RPMI8226 (cell line): ENCODE measurements at places on chromosomes 12 and 14.
A peak's percentile ranks its signal among the peaks of the same experiment; 100 is the strongest.

GRCh38 chr14:60197629-60198303, 32.6 kb upstream of the DHRS7 start:
- no peak for DNase-seq

- DNase-seq, result no peak
Observed at GRCh38 chr12:685388-685787, 22.1 kb upstream of the NINJ2 start.

DNA sequence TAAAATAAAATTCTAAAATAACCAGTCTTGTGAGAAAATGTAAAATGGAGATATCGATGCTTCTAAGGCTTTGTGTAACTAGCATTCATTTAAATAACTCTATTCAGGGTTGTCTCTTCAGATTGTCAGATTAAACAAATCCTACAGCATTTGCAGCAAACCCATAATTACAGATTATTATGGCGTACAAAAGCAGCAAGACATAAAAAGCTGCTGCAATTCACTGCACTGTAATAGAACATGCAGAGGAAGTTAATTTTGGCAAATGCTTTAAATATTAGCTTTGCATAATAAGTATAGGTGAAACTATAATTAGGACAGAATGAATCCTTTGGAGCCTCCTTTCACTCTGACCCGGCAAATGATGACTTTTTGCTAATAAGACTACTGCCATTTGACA, 98.3 kb downstream of the INSM2 start:
- no peak for DNase-seq

GRCh38 chr14:91729756-91730155, 2.1 kb downstream of the CATSPERB start:
- DNase-seq, result no peak

GRCh38 chr14:55705651-55706364, 125.8 kb downstream of the KTN1 start:
- peak; percentile 69 for DNase-seq

DNA sequence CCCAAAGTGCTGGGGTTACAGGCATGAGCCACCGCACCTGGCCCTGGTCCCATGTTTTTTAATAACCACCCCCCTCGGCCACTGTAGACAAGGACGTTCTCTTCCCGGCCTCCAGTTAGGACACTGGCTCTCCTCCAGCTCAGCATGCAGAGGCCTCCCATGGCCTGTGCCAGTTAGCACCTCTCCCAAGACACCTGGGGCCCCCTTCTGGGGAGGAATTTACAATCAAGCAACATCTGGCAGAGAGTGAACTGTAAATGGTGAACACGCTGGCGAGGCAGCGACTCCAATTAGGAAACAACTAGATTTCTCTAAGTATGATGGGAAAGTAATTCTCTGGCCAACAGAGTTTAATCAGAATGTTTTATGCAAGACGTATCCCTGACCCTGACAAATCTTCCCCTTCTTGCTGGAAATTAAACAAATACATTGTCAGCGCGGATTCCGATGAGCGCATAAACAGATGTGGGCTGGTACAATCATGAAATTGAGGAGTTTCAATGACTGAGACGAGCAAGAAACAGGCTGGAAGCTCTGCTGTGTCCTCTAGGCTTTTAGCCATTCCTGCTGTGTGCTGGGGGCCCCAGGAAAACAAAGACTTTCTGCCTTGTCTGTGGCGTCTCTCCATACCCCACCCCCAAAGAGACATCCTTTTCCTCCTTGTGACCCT, 61.7 kb upstream of the DLK1 start:
- no peak for DNase-seq

- DNase-seq, result no peak
Observed at GRCh38 chr14:97840159-97840558, 1043.0 kb downstream of the VRK1 start.

DNA sequence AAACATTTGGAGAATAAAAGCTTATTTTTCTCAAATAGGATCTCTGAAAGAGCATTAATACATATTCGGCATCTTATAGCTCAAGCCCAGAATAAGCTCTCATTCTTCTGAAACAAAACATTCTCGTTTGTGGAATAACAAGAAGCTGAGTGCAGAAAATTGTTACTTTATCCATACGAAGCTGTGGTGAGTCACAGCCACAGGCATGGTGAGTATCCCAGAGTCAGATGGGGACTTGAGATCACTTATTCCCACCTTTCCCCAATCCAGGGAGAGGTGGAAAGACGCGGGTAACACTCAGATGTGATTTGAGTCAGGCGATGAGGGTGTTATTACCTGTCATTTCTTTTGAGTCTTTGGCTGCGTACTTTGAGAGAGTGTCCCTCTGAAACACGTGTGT, 214.6 kb upstream of the TMEM132C start:
- no peak for DNase-seq

DNA sequence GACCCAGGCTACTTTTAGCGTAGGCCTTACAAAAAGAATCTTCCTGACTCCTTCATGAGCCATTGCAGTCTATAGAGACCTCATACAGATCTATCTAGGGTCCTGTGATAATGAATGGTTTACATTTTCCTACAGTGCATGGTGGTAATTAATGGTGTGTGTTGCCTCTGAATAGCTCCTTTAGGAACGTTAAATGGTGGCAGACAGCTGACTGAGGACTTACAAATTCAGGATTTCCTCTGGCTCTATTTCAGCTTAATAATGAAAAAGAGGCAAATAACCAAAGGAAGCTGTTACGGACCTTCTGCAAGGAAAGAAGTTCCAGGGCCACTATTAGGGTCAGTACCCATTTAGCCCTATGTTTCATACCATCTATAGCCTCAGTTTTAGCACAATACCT, 5.1 kb downstream of the IKBIP start:
- DNase-seq, result no peak

DNA sequence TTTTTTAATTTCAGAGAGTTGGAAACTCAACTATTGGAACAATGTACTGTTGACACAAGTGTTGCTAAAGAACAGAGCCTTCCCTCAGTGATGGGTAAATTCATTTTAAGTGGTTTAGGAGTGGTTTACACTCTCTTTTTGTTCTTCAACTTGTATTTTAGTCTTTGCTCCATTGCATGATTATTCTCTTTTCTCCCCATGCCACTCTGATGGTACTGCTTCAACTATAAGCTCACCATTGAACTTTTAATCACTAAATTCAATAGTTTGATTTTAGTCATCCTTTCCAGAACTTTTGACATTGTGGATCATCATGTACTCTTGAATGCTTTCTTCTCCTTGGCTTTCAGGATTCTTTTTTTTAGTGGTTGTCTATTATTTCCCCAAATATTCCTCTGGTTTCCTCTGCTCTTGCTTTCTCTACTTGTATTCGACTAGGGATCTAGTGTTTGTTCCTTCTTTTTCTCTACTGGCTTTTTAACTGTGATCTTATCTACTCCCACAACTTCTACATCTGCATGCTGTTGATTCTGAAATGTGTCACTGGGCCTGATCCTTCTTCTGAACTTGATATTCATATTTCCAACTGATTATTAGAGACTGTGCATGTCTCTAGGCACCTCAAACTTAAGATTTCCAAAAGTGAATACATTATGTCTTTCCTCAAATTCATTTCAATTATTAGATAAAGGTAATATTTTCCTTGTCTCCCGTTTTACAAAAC, 15.4 kb downstream of the ACTR10 start:
- no peak for DNase-seq

DNA sequence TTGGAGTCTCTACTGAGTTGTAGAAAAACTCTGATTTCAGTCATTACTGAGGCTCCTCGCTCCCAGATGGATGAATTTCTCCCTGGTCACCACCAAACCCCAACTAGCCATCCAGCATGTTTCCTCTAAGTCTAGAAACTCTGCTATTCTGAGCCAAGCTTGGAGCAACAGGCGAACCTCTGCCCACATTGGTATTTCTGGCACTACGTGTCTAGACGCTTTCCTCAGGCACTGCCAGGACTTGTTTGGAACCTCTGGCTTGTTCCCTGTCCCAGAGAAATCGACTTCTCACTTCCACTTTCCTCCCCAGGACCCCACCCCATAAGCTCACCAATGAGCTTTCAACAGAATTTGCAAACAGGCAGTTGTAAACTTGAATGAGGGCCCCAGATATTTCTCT, 27.6 kb downstream of the WSCD2 start:
- no peak for DNase-seq

GRCh38 chr12:66637699-66638301, 41.1 kb downstream of the GRIP1 start:
- no peak for DNase-seq

DNA sequence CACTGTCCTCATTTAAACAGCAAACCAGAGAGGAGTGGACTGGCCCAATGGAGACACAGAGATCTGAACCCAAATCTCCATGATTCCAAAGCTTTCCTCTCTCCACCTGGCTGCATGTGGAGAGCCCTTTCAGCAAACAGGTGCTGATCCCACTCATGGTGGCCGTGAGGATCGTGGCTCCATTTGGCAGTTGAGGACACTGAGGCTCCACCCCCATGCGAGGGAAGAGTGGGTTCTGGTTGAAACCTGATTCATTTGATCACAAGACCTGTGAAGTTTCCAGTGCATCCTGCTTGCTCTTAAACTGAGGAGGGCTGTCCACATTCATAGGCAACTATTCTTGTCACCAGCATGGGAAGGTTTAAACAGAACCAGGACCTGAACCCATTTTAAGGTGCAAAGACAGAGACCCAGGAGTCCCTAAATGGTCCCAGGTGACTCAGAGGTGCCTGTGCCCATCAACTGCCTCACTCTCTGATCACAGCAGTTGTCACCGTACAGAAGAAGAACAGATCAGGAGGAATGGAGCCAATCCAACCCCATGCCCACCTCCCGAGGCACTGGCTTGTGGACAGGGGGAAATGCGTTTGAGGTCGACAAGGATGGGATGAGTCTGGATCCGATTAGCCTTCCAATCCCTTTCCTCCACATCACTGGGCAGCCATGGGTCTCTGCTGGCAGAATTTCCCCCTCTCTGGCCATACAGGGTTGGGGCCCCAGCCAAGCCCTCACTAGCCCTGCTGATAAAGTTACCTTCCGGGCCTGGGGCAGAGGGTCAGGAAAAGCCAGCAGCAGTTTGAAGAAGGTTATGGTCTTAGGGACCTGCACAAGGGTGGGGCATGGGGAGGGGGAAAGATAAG, 45.5 kb upstream of the BCL11B start:
- no peak for DNase-seq

DNA sequence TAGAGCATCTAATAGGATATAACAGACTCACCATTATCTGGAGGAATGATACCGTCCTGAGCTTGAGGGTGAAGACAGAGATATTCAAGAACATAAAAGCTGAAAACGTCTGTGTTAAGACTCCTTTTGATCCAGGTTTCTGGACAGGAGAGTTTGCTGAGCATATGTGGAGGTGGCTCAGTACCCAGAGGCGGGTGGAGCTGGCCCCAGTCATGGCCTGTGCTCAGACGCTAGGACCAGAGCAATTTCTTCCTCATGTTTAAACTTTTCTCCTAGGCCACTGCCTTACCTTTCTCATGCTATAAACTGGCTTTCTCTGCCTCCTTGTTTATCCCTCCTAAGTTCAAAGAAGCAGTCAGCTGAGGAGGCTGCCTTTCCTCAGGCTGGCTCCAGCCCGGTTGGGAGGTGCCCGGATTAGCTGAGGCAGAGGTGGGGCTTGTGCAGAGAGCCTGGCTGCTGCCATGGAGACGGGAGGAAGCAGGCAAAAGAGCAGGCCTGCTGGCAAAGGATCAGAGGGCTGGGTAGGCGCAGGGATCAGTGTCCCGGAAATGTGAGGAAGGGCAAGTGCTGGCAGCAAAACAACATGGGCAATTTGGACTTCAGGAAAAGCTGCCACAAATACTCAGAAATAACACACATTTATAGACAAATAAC, 13.7 kb downstream of the COA8 start:
- no peak for DNase-seq

GRCh38 chr12:75042125-75042524, 167.5 kb downstream of the KCNC2 start:
- DNase-seq, result no peak

- DNase-seq, result no peak
Observed at GRCh38 chr12:124445826-124446225, 121.6 kb downstream of the NCOR2 start.

DNA sequence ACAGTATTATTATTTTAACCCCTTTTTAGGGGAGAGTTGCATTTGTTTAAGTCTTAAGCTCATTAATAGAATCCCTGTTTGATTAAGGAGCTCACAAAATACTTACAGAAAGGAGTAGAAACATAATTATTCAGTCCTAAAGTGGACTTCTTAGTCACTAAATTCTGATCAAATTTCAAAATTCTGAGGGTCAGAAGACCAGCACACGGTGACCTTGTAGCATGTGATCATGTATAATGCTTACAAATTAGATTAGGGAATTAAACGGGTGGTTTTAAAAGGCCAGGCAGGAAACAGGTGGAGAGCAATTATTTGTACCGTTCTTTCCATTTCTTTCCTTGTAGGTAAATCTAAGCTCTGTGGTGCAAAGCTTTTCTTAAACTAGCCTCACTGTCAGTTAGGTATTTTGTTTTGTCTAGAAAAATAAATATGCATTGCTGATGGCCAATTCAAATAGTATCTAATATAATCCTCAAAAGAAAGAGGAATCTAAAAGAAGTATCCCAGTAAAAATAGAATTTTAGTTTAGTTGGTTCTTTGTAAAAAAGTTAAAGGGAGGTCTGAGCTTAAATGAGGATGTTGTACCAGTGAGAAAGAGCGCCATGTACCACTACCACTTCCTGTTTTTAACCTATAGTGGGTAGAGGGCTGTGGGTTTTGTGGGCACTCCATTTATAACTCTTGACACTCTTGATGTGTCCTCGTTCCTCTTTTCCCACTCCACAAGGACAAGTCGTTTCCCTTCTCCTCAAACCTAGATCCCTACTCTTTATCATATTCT, 51.1 kb downstream of the SLC38A1 start:
- DNase-seq, result peak; percentile 68

GRCh38 chr12:130787445-130788410, 51.3 kb downstream of the STX2 start:
- DNase-seq, result no peak

DNA sequence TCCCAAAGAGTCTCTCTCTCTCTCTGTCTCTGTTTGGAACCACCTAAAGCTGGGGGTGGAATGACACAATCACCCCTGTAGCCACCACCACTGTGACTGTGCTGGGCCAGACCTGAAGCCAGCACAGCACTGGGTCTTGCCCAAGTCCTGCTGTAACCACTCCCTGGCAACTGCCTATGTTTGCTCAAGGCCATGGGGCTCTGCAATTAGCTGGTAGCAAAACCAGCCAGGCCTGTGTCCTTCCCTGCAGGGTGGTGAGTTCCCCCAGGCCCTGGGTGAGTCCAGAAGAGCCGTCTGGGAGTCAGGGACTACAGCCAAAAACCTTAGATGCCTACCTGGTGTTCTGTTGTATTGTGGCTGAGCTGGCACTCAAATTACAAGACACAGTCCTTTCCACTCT, 50.8 kb downstream of the DGLUCY start:
- DNase-seq, result no peak
